ENCODE measurements at places on chromosomes 1 and 21.

DNA sequence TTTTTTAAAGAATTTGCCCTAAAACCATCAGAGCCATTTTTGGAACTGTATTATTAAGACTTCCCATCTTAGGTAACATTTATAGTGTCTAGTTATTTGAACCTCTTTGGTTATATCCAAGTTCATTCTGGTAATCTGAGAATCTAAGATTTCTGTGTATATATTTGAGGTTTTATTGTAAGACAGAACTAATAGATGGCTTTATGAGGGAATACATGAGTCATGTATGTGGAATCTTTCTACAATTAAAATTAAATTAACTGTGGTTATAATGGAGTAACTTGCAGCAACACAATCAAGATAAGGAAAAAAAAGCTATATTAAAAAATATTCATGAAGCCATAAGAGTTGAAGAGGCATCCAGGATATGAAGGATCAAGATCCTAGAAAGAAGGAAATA is 92.1 kb downstream of the UBE2U start:
- DNase-seq = no peak

- no peak for DNase-seq
Observed at GRCh38 chr1:38568061-38568857, 291.3 kb downstream of the RRAGC start.

DNA sequence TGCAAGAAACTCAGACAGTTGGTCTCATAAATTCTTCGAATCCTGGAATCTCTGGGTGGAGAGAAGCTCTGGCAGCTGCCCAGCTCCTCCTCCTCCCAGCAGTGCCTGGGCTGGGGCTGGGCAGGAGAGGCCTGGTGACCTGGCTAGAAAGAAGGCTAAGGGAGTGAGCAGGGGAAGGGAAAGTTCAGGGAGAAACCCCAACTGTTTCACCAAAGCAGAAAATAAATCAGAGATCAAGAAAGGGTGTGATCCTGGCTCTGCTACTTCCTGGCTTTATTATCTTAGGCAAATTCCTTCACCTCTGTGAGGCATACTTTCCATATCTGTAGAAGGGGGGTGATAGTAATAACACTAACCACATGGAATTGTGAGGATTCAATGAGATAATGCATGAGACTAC is 8.8 kb upstream of the COL16A1 start:
- DNase-seq = peak; percentile 33

GRCh38 chr1:15275921-15276683 is 29.1 kb downstream of the FHAD1 start:
- DNase-seq = no peak

GRCh38 chr1:205535866-205536758 is 31.6 kb downstream of the CDK18 start:
- no peak for DNase-seq

- no peak for DNase-seq
Observed at GRCh38 chr1:201025571-201026002, 2.1 kb upstream of the KIF21B start.

DNA sequence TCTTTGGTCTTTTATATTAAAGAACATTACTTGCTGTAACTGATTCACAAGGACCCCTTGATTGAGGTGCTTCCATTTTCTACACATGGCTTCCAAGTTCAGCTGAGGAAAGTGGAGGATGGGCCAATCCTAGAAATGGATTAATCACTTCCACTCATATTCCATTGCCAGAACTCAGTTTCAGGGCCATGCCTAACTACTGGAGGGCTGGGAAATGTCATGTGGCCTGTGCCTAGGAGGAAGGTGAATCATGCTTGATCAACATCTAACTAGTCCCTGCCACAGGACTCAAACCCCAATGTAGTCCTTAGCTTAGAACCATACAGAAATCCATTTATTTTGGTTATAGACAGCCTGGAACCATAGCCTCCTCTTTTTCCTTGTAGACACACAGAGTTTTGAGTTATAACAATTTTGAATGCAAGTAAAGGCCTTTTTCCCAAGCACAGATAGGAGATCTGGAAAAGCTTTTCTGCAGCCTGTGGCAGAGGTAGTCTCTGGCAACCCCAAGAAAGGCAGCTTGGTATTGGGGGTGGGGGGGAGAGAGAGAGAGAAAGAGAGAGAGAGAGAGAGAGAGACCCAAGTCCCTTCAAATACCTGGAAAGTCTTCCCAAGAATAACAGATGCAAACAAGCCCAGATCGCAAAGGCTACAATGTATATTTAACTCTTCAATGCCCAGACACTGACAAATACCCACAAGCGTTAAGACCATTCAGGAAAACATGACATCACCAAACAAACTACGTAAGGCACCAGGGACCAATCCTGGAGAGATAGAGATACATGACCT is 12.5 kb downstream of the MAST2 start:
- no peak for DNase-seq

- no peak for DNase-seq
Observed at GRCh38 chr1:236016782-236017400, 48.0 kb downstream of the NID1 start.

DNA sequence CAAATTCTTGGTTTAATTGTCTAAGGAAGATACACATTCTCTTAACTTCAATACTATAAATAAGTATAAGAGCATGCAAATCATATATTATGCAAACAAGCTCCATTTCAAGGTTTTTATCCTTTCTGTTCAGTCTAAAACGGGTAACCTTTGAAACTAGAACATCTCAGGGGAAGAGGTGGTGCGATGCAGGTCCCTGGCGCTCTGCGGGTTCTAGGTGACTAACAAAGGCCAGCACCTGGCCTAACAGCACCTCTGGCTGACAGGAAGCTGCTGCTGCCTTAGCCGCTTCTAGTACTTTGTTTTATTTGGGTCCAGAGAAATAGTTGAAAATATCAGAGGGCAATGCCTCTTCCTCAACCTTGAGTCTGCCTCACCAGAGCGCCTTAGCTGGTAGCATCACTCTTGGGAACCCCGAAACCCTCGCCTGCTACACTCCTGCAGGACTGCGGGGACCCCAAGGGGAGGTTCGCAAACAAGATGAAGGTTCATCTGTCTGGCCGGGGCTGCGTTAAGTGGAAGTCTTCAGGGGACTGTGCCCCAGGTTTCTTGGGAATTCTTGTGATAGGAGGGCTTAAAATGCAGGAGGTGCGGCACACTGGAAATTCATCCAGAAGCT is 45.5 kb downstream of the PRDM15 start:
- no peak for DNase-seq

GRCh38 chr1:12615865-12616708 is 1.9 kb downstream of the DHRS3 start:
- peak; percentile 54 for DNase-seq

DNA sequence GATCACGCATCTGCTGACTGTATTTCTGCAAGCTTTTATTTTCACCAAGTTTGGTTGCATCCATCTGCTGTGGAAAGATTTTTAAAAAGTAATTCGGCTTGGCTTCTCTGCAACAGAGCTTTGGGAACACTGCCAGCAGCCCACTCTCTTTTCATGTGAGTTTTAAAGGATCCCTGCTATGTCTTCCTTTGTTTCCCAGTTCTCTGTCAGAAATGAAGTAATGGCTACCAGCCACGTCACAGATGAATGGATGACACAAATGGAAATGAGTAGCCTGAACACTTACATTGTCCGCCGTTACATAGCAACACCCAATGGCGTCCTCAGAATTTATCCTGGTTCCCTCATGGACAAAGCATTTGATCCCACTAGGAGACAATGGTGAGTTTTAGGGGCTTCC is 80.6 kb upstream of the RAVER2 start:
- DNase-seq = no peak

GRCh38 chr1:64769482-64769881 is 24.6 kb downstream of the RAVER2 start:
- no peak for DNase-seq

All from renal pelvis (tissue), 12 donors.